NB4 (cell line): ENCODE measurements at places on chromosomes 7 and 10.
A peak's percentile ranks its signal among the peaks of the same experiment; 100 is the strongest.

DNA sequence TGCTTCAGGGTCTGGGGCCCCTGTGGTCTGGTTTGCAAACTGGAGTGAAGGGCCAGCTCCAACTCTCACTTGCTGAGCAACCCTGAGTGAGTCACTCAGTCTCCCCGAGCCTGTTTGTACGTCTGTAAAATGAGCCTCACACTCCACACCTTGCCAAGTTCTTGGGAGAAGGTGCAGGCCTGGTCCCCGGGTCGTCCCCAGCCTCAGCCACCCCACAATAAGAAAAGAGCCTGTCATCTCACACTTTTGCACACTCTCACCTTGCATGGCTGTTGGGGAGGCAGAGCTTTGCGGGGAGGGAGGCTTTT lies 5.2 kb downstream of the GRIFIN start:
- DNase-seq: peak; percentile 54

- peak; percentile 12 for DNase-seq
Measured at GRCh38 chr10:114681542-114681941, 23.5 kb upstream of the ABLIM1 start.

DNA sequence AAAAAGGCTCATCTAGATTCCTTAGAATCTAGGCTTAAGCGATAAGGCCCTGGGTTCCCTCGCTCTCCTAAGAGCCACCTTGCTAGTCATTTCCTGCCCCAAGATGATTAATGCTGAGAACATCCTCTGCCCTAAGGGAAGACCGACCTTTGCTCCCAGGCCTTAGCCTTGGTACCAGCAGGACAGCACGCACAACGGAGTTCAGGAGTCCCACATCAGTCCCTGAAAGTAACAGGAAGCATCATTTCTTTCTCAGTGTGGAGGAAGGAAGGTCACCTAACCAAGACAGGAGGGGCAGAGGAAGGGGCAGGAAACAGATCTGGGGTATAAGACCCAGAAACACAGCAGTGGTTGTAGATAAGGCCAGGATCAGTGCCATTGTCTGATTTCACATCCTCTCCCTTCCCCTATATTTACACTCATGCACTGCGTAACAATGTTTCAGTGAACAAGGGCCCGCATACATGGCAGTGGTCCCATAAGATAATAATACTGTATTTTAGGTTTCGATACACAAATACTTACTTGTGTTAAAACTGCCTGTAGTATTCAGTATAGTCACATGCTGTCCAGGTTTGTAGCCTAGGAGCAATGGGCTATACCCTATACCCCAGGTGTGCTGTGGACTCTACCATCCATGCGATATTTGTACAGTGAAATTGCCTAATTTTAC lies 8.1 kb upstream of the FAM107B start:
- DNase-seq: no peak

DNA sequence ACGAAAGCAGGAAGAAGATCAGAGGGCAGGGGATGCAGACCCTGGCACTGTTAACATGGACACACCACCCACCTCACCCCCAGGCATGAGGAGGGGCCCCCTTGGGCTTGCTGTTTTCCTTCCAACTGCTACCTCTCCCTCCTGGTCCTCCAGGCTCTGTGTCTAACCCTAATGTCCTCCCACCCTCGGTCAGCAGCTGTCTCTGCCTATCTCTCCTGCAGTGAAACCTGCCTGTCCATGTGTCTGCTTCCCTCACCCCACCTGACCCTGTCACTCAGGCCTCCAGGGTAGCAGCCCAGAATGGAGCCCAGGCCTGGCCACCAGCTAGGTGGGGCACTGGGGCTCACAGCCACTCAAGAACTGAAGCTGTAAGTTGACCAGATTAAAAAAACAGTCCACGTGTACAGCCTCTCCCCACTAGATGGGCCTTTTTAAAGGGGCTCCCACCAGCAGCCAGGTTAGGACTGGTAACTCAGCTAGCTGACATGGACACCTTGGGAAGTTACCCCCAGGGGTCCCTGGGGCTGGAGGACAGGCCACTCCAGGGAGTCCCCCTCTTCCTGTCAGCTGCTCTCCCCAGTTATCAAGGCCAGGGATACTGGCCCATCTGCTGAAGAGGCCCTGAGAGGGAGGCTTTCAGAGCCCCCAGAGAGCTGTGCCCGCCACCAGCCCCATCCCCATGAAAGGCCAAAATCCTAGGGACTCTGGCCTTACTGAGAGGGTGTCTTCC lies 1.5 kb downstream of the SMARCD3 start:
- DNase-seq: no peak

GRCh38 chr7:157372300-157373232 lies 35.8 kb downstream of the DNAJB6 start:
- no peak for DNase-seq

GRCh38 chr10:102313221-102313896 lies 68.0 kb downstream of the GBF1 start:
- no peak for DNase-seq

- DNase-seq: no peak
Measured at GRCh38 chr7:20326342-20326741, 4.4 kb upstream of the ITGB8 start.

DNA sequence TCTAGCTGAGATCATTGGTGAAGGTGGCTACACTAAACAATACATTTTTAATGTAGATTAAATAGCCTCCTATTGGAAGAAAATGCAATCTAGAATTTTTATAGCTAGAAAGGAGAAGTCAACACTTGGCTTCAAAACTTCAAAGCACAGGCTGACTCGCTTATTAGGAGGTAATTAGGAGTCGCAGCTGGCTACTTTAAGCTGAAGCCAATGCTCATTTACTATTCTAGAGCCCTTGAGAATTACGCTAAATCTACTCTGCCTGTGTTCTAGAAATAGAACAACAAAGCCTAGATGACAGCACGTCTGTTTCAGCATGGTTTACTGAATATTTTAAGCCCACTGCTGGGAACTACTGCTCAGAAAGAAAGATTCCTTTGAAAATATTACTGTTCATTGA lies 101.6 kb upstream of the EEPD1 start:
- DNase-seq: no peak

DNA sequence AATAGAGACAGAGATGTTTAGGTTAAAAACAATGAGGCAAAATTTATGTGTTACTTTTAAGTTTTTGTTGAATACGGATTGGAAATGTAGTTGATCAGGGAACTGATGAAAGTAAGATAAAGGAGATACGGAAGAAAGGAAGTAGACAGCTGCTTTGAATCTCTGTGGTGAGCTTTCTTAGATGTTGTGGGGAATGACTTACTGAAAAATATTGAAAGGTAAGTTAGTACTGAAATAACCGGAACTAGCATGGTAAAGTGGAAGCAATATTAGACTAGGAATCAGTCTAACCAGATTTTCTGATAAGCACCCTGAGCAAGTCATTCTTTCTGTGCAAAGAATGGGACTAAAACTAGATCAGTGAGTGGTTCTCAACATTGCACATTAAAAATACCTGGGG lies 34.8 kb downstream of the LUC7L2 start:
- no peak for DNase-seq

- DNase-seq: no peak
Measured at GRCh38 chr7:4209966-4210365, 472.1 kb upstream of the FOXK1 start.

GRCh38 chr7:100897772-100898454 lies 2.2 kb upstream of the ACHE start:
- no peak for DNase-seq

DNA sequence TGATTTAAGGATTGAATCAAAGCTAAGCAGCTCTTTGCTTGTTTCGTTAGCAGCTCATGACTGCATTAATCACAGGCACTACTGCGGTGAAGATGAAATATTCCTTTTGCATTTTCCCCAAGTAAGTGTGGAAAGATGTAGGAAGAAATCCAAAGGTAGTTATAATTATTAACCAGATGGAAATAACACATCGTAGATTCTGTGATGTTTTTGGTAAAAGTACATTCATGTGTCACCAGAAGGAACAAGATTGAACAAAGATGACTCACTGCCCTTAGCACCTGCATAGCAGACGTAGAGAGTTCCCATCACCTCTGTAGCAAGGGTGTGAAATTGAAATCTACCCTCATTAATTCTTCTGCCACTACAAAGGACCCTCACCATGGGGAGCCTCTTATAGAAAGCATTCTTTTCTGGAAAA lies 37.1 kb downstream of the SMURF1 start:
- DNase-seq: no peak

DNA sequence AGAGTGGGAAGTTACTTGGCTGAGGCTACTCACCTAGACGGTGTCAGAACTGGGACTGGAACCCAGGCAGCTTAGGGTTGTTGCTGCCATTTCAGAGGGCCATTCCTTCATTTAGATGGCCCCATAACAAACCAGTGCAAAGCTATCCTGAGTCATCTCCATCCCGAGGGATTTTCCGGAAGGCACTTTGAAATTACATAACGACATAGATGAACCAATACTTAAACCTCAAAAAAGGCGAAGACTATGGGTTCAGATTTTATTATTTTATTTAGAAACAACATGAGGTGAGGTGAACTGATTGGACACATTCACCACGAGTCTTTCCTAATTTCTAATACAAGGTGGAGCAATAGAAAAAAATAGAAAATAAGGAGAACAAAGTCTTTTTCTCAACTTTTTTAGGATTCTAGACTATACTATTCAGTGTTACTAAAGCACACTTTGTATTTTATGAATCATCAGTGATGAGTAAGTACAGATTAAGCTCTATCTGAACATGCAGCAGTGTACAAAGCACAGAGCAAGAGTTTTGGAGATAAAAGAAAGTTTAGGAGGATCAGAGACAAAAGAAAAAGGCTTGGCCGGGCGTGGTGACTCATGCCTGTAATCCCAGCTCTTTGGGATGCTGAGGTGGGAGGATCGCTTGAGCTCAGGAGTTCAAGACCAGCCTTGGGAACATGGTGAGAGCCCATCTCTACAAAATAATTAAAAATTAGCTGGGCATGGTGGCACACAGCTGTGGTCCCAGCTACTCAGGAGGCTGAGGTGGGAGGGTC lies 79.5 kb upstream of the SVIL start:
- DNase-seq: no peak

DNA sequence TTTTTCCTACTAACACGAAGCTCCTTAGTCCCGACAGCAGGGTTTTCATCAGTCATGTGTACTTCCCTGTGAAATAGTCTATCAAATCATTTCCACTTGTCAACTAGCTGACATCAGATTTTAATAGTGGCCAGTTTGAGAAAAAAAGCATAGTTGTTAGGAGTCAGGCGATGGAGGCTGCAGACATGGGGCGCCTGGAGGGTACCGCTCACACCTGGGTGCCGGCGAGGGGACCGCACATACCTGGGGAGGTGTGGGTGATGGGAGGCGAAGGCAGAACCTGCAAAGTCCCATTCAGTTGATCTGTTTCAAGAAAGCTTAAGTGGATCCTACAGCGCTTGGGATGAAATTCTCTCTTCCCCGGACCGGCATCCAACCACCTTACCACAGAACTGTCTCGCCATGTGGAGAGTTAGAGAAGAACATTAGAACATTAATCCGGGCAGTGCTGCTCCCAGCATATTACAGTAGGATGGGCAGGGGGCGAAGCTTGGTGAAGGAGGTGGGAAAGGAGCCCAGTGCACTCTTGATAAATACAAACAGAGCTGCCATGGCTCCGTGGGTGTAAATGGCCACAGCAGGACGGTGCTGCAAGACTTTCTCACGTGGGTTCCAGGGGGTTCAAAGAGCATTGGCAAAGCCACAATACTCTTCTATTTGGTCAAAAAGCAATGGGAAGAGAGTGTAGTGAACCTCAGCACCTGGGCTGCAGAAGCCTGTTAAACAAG lies 24.2 kb downstream of the ADARB2 start:
- DNase-seq: no peak

GRCh38 chr7:71300603-71301002 lies 168.7 kb downstream of the GALNT17 start:
- DNase-seq: no peak

- DNase-seq: no peak
Measured at GRCh38 chr10:1747590-1748157, 10.3 kb upstream of the ADARB2 start.

- no peak for DNase-seq
Measured at GRCh38 chr10:63518690-63519288, 2.4 kb upstream of the REEP3 start.

DNA sequence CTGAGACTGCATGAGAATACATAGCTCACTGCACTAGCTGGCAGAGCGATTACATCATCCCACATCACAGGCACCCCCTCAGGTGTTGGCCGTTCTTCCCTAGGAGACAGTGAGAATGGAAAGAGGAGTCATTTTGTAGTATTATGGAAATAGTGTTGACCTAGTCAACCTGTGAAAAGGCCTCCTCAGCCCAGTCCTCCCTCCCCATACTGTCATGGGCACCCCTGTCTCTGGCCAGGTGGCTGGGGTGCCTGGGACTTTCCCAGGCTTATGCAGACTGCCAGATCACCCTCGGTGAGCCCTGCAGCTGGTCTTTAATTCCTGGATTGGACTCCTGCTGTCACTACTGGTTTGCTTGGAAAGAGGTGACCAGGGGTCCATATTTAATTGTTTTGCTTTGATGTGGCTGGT lies 4.0 kb downstream of the INPP5A start:
- DNase-seq: no peak

GRCh38 chr7:135194494-135195095 lies 16.7 kb downstream of the WDR91 start:
- DNase-seq: no peak

DNA sequence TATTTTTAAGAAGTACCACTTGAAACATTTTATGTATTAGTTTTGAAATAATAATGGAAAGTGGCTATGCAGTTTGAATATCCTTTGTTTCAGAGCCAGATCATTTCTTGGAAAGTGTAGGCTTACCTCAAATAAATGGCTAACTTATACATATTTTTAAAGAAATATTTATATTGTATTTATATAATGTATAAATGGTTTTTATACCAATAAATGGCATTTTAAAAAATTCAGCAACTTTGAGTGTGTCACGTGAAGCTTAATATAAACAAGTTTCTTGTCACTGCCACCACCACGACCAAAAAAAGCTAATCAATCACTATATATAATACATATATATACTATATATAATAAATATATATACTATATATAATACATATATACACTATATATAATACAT lies 4.8 kb downstream of the IL6 start:
- no peak for DNase-seq

DNA sequence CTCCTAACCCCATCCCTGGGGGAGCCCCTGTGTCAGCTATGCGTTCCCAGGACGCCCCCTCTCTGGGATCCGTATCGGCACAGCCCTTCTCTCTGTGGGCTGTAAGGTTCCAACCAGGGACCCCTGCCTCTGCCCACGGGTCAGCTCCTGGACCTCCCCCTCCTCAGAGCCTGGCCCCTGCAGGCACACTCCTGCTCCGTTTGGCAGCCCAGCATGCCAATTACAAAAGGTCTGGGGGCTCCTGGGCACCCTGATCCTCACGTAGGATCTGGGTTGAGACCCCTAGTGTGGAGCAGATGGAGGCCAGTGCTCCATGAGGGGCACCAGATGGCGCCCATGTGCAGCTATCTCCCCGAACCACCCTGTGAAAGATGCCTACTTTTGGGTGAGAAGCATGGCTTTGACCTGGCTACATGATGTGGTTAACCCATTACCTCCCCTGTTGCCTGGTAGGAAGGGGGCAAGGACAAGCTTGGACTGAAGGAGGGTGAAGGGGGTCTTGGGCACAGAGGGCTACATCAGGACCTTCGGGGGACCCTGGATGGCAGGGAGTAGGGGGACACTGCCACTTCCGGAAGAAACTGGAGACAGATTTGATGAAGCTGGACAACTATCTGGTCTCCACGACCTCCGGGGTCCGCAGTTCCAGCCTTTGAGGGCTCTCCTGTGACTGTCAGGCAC lies 9.0 kb downstream of the TACR2 start:
- peak; percentile 71 for DNase-seq

GRCh38 chr7:137647905-137648565 lies 198.7 kb downstream of the DGKI start:
- no peak for DNase-seq
